Glutamatergic neuron (in vitro differentiated cells): ENCODE measurements at places on chromosomes 5 and 9.
A peak's percentile ranks its signal among the peaks of the same experiment; 100 is the strongest.

DNA sequence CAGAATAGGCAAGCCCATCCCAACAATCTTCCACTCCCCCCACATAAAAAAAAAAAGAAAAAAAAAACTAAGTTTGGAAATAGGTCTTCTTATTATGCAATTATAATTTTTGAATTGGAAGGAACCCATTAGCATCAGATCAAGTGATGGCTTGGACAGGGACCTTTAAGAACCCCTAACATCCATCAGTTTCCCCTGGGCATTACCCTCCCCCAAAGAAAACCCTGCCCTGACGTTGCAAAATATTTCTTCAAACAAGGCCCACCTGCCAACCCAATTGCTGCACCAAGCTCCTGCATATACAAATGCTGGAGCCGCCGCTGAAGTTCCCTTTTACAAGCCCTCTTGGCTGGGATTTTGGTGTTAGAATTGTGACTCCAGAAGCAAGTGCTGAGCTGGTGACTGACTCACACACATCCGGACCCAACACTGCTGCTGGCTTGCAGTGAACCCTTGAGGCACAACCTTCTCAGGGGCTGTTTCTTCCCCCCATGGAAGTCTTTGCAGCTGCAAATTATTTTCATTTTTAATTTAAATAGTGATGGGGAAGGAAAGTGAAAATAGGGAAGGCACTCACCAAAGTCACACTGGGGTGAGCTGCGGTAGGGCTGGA, 56.1 kb upstream of the AFAP1L1 start:
- DNase-seq, result no peak

GRCh38 chr5:82487131-82487530, 209.0 kb upstream of the RPS23 start:
- no peak for DNase-seq

DNA sequence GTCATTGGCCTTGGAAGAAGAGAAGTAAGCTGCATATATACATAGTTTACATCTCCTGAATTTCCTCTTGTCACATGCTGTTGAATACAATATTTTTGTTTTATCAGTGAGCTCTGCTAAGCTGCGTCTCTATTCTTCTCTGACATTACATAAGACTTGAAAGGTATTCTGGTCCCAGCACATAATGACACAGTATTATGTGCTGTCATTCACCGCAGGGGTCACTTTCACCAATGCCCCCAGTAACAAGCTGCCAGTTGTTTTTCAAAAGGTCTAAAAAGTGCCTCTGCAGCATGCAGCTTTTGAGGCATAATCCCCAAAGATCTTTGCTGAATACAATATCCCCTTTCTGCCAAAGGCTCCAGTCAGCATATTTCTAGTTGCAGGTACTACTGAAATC, 349.0 kb upstream of the FAM174A start:
- DNase-seq, result no peak

DNA sequence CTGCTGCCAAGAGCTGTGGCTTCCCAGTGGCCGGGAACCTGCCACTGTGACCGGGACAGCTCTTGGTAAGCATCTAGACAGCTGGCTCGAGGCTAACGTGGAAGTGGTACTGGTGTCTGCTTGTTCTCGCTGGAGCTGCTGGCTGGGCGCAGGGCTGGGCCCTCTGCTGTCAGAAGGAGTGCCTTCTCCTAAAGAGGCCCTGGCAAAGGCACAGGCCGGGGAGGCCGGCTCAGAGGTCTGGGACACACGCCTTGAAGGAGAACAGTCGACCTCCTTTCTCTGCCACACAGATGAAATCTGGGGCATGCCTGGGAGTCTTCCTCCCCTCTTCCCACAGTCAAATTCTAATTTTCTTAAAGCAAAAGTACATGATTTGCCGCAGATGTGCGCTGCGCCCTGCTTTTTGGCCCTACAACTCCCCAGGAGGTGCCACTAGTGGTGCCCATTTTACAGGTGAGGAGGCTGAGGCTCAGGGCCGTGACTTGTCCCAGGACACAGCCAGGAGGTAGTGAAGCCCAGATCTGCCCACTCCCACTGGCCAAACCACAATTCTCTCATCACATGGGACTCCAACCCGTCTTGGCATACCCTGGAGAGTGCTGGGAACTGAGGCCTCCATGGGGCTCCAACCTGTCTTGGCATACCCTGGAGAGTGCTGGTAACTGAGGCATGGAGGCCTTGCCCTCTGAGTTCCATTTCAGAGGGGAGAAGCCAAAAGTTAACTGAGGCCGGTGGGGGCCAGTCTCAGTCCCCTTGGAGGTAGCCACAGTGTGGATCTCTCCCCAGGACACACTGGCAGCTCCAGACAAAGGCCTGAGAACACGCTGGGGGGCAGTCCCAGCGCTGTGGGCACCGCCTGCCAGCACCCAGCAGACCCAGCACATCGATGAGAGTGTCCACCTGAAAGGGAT, 12.0 kb upstream of the RXRA start:
- DNase-seq, result peak; percentile 15

GRCh38 chr5:184471-184870, 6.8 kb upstream of the LRRC14B start:
- DNase-seq, result no peak

GRCh38 chr5:96975656-96976055, 39.8 kb downstream of the LNPEP start:
- no peak for DNase-seq

DNA sequence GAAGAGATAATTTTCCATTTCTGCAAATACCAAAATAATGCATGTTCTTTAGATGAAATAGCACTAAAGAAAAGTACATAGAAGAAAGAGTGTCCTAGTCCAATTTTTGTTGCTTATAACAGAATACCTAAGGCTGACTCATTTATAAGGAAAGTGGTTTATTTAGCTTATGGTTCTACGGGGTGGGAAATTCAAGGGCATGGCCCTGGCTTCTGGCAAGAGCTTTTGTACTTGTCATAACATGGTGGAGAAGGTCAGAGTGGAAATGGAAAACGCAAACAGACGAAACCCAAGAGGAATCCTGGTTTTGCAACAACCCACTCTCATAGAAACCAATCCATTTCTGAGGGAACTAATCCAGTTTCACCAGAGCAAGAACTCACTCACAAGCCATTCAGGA, 283.7 kb downstream of the CSNK1G3 start:
- no peak for DNase-seq

GRCh38 chr9:36671561-36671960, 98.9 kb downstream of the MELK start:
- DNase-seq, result no peak

DNA sequence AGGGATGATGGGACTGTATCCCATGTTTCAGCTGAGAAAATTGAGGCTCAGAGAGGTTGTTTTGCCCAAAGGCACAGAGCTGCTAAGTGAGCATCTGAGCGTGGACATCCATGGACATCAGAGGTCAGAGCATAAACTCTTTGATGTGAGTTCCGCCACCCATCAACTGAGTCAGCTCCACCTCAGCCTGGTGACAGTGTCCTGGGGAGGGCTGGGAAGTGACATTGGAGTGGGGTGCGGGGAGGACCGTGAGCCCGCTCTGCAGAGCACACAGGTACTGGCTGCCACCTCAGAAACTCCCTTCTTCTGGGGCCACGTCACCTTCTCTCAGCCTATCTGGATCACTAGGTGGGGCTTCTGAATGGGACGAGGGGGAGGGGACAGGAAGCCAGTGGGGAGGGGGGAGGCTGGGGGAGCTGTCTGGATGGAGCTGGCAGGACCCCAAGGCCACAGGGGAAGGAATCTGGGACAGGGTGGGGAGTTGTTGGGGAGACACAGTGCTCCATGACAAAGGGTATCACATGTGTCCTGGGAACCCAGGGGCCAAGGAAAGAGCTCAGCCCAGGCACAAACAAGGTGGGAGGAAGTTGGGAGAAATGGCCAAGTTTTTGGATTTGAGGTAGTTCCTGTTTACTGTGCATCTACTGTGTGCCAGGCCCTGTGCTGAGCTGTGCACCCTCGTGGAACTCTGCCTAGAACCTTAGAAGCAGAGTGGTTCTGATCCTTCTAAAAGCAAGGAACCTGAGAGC, 2.5 kb downstream of the LAMC3 start:
- DNase-seq, result no peak
